ENCODE measurements at places on chromosomes 16 and 17.

DNA sequence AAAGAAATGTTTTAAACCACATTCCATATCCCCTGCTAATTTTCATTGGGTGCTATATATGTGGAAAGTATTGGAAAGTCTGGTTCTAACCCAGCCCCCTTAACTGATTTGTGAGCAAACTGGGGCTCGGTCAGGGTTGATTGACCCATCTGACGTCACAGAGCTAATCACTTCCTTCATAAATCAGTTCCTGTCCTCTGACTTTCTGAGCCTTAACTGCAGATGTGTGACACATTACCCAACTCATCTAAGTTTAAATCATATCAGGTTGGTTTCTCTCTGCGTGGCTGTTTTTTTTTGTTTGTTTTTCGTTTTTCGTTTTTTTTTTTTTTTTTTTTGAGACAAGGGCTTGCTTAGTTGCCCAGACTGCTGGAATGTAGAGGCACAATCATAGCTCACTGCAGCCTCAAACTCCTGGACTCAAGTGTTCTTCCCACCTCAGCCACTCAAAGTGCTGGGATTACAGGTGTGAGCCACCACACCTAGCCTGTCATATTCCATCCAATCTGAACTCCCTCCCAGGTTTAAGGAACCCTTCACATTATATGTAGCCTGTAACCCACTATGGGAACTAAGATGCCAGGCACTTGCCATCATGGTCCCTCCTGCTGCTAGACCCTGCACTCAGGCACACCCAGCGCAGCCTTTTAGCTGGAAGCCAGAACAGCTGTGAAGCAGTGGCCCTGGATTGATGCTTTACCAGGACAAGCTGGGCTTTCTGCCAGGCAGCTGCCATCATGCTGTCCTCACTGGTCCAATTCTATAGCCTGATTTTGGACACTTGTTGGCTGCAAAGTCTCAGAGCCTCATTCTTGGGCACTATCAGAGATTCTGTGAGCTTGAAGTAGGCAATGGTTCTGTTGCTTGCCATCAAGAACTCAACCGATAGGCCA is 6.9 kb upstream of the BPTF start:
- no peak for DNase-seq

DNA sequence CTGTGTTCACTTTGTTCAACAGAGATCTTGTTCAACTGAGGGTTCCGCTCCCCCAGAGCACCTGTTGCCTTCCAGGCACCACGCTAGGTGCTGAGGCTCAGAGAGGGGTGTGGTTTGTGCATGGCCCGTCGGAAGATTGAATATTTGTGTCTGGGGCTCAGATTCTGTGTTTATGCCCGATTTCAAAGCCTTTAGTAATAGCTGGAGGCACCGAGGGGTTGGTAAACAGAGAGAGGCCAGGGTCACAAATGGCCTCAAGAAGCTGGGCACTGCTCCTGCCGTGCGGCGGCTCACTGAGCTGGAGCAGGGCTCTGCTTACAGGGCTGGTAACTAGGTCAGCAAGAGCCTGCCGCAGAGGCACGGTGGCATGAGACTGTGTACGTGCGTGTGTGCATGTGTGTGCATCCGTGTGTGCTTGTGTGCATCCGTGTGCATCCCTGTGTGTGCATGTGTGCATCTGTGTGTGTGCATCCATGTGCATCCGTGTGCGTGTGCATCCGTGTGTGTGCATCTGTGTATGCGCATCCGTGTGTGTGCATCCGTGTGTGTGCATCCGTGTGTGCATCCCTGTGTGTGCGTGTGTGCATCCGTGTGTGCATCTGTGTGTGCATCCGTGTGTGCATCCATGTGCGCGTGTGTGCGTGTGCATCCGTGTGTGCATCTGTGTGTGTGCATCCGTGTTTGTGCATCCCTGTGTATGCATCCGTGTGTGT is 5.4 kb downstream of the ITGAE start:
- DNase-seq, result no peak

GRCh38 chr17:76076765-76077583 is 2.0 kb upstream of the ZACN start:
- no peak for DNase-seq

GRCh38 chr17:8161289-8162232 is 1.2 kb downstream of the VAMP2 start:
- DNase-seq, result no peak

DNA sequence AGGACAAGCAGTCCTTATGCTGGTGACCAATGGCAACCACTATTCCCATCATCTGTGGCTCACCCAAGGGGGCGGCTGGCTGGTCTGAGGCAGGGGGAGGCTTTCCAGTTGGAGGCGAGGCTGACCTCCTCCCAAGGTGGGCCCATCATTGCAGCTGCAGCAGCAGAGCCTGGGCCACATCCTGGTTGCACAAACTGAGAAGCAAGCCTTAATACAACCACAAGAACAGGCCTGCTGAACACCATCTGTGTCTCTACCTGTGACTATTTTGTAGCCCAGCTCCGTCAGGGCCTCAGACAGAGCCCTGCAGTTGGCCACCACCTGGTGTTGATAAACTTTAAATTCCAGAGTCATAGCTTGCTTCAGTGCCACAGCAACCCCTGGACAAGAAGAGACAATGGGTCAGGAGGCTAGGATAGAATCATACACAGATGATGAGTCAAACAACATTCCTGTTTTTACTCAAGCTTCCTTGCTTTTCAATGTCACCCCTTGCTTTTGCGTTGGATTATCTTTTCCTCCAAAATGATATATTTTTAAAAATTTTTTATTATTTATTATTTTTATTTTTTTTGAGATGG is 17.9 kb downstream of the SMCR8 start:
- no peak for DNase-seq

DNA sequence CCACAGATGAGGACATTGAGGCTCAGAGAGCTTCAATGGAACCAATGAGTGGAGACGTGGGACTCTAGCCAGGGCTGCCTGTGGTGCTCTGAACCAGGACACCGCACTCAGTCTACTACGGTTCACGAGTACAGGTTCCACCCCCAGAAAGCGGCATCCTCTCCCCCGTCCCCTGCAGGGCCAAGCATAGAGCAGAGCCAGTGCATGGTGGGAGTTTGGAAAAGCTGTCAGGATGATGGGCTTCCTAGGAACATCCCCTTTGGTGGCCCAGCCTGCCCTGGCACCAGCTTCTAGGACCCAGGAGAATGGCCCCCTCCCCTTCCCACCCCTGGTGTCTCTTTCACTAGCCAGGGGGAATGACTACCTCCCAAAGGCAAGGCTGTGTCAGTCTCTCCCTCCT is 8.4 kb downstream of the ZNF319 start:
- no peak for DNase-seq

DNA sequence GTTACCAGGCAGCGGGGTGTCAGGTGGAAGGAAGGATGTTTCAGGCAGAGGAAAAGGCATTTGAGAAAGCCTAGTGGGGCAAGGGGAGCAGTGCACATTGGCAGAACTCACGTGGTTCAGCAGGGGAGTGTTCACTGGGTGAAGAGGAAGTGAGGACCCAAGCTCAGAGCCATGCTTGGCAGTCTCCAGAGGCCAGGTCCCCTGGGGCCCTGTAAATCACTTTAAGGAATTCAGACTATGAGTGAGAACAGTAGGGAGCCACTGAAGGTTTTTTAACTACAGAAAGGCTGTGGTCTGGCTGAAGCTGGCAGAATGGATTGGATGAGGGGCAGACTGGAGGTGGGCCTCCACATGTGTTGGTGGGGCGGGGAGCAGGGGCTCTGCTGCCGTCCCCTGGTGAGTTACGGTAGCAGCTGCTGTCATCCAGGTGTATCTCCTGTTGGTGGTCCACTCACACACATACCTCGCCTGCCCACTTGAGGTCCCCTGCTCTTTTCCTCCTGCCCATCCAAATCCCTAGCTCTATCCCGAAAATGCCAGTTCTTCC is 5.1 kb downstream of the CLEC16A start:
- no peak for DNase-seq

- DNase-seq, result no peak
Observed at GRCh38 chr16:31298958-31299357, 39.2 kb downstream of the ITGAM start.

DNA sequence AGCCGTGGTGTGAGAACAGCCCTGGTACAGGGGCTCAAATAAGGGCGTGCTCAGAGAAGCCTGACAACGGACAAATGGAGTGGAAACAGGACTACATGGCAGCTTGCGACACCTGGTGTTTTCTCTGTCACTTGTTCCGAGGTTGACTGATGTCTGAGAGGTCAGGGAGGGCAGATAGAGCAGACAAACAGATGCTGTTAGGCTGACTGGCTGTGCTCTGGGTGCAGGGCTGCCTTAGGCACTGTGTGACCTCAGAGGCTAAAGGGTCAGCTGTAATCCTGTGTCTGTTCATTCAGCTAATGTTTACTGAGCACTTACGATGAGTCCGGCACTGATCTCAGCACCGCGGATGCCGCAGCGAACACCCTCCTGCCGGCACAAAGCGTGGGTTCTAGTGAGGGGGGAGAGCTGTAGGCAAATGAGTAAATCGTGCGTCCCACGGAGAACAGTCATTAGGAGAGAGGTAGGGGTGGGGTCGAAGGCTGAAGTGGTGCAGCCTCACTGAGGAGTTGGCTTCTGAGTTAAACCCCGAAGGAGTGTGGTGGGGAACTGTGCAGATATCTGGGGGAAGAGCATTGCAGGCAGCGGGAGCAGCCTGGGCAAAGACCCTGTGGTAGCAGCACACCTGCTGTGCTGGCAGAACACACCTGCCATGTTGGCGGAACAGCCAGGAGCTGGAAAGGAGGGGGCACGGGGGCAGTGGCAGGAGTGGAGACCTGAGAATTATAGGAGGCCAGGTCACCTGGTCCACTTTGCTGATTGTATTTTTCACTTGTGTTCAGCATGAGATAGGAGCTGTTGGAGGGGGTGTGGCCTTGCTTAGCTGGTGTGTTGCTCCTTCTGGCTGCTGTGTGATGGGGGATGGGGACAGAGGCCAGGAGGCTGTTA is 35.0 kb downstream of the GPT2 start:
- no peak for DNase-seq

DNA sequence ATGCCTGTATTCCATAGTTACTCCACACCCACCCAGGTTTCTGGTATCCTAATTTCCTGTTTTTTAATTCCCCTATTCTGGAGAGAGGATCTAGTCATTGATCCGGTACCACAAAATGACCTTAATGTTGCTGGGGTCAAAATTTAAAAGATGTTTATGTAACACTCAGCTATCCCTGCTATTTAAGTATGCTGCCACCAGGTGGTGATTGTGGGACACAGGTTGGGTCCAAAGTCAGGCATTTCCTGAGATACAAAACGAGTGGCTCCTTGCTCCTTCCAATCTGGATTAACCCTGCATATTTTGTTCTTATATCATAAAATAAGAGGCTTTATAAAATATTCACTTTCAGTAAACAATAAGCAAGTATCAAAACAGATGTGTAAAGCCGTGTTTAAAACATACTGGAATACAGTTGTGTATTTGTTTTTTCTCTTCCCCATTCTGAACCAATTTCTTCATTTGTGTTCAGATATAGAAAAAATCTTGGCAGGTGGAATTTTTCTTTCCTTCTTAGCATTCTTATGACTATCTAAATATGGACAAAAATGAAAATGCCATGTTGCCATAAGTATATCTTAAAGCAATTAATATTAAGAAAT is 16.3 kb downstream of the HS3ST4 start:
- no peak for DNase-seq

DNA sequence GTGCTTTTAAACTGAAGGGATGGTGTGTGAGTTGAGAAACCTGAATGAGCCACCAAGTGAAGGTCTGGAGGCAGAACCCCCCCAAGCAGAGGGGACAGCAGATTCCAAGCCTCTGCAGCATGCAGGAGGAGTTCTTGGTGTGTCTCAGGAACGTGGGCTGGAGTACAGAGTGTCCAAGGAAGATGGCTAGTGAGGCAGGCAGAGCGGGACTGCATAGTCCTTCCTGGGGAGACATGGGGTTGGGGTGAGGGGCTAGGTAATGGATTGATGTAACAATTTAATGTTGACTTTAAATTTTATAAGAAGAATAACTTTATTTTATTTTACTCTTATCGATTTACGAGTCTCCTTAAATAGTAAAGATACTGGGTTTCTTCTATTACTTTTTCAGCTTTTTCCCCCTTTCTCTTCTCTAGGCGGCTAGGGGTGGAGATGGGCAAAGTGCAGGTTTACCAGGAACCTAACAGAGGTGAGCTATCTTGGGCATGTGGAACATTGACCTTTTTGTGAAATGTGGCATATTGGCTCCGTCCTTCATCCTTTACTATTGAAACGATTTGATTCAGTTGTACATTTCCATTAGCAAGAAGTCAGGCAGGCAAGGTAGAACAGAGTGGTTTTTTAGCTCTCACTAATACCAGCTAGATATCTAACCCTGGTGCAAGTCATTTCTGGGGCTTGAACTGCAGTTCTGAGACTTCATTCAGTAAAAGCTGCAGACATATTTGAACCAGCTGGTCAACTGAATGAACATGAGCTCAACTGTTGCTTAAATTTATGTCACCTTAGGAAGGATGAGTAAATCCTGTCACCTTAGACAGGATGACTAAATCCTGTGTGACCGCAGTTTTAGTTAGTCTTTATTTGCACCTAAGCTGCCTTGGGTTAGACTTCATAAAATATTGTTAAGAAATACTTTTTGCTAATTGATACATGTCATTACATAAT is 9.2 kb downstream of the PRPSAP2 start:
- DNase-seq, result no peak

GRCh38 chr16:81637336-81638235 is 141.5 kb upstream of the PLCG2 start:
- DNase-seq, result no peak

GRCh38 chr17:72465191-72466024 is 344.6 kb downstream of the SOX9 start:
- DNase-seq, result no peak

- no peak for DNase-seq
Observed at GRCh38 chr16:77143364-77143763, 47.6 kb upstream of the MON1B start.

GRCh38 chr17:49775546-49776260 is 11.8 kb upstream of the FAM117A start:
- DNase-seq, result no peak

GRCh38 chr16:4811773-4812172 is 9.3 kb upstream of the ROGDI start:
- no peak for DNase-seq
